Calu3 (cell line): ENCODE measurements at places on chromosomes 12 and 14. TPM values are rescaled to one million over a fixed set of nuclear protein-coding genes. Genes with fewer than 3 reads are reported as not detected.

Gene PPM1H
- 36.7 and 39.1 TPM in 2 replicates for total RNA-seq

DNA sequence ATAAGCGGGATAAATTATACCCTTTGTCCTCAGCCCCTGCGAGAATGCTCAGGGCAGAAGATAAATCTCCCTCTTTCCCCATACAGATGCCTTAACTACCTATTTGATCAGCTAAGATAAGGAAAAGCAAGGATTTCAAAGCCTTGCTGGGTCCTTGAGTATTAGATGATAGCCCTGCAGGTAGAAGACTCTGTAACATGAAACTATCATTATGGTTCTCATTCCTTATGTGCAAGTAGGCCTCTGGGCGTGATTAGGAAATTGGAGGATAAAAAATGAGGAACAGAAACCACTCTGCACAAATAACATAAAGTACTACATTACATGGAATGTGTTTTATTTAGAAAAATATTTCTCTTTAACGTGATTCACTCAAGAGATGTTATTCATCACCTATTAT is 14.5 kb upstream of the WDR89 start:
- no peaks in the 10 kb centered on the region for H3K27me3 ChIP-seq
- H3K4me1 ChIP-seq = peaks cover 18% of the 10 kb centered on the region
- no peak for DNase-seq
- H3K27ac ChIP-seq = no peak overlapping the region
- H3K4me3 ChIP-seq = no peak overlapping the region

DNA sequence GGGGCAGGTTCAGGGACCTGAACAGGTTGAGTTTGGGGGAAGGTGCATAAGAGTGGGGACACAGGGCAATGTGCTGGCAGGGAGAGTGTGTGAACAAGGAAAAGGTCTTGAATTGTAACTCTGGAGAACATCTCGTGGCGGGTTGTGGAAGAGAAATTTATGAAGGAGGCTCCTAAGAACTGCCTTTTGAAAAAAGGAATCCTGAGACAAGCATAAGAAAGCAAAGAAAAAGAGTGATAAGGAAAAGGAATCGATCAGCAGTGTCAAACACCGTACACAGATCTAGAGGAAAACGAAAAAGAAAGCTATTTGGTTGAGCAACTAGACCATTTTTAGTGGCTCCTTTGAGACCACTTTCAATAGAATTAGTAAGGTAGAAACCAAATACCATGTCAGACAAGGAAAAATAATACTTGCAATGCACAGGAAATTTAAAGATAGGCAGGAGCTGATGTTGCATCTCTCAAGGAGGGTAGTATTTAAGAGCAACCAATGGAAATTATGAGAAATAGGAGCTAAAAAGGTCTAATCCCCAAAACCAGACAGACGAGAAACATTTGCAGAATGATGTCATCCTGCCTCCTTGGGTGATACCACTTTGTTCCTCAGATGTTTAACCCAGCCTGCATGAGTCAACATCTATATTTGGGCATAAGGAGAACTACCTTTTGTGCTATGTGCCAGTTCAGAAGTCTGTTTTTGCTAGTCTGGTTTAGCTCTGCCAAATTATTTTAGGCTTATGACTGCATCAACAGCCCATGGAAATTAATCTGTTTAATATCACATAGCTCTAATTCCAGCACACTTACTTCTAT is 64.5 kb upstream of the STK38L start:
- peaks cover 13% of the 10 kb centered on the region for H3K36me3 ChIP-seq
- peaks cover 61% of the 10 kb centered on the region for H3K4me1 ChIP-seq
- DNase-seq = peak; percentile 67
- H3K27me3 ChIP-seq = no peaks in the 10 kb centered on the region
- peak overlapping the region; percentile 93 for H3K27ac ChIP-seq

Gene VTI1B
- 70.3 and 75.5 TPM in 2 replicates for total RNA-seq

GRCh38 chr14:85131226-85131922 is 398.6 kb upstream of the FLRT2 start:
- no peaks in the 10 kb centered on the region for H3K27me3 ChIP-seq
- no peaks in the 10 kb centered on the region for H3K4me1 ChIP-seq
- DNase-seq = no peak
- H3K36me3 ChIP-seq = no peaks in the 10 kb centered on the region
